ENCODE measurements at places on chromosomes 11 and 22. TPM values are rescaled to one million over a fixed set of nuclear protein-coding genes. Genes with fewer than 3 reads are reported as not detected.

GSTP1 gene
- 294 TPM for total RNA-seq

SIAE gene
- total RNA-seq: 4.3 TPM

OR10D3 gene
- total RNA-seq: not detected

RIMBP3B gene
- total RNA-seq: not detected

OR52I1 gene
- total RNA-seq: not detected

CEND1 gene
- total RNA-seq: not detected

GGT5 gene
- total RNA-seq: 0.31 TPM

MUC5B gene
- under 0.01 TPM for total RNA-seq
